ENCODE measurements at places on chromosomes 3 and 15. TPM values are rescaled to one million over a fixed set of nuclear protein-coding genes. Genes with fewer than 3 reads are reported as not detected.

DNA sequence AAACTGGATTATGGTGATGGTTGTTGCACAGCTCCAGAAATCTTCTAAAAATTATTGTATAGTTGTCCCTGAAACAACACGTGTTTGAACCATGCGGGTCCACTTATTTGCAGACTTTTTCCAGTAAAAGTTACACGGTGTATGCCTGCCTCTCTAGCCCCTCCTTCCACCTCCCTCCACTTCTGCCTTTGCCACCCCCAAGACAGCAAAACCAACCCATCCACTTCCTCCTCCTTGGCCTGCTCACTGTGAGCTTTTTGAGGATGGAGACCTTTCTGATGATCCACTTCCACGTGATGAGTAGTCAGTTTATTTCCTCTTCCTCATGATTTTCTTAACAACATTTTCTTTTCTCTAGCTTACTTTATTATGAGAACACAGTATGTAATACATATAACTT is 5.4 kb downstream of the CYFIP1 start:
- DNase-seq, result no peak

GRCh38 chr3:125200731-125201139 is 11.8 kb downstream of the SLC12A8 start:
- DNase-seq, result no peak

The INKA1 gene
- total RNA-seq, result 5.6 TPM

The MST1R gene
- 0.88 TPM for total RNA-seq

The SST gene
- total RNA-seq, result 29.2 TPM

- DNase-seq, result no peak
These were observed 91.3 kb downstream of the UACA start for GRCh38 chr15:70672081-70672480.

The LMAN1L gene
- not detected for total RNA-seq

DNA sequence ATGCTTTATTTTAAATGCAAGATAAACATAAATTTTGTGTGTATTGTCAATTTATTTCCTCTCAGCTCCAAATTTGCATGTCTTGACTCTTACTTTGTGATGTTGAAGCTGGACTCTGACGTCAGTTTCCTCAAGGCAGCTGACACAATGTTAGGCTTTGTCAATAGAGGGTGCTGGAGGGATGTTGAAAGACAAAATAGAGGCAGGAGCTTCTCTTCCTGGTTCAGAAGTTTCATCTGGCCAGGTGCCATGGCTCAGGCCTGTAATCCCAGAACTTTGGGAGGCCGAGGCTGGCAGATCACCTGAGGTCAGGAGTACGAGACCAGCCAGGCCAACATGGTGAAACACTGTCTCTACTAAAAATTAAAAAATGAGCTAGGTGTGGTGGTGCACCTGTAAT is 408.6 kb downstream of the GBE1 start:
- no peak for DNase-seq

The AMT gene
- 4.1 TPM for total RNA-seq

The RARRES1 gene
- total RNA-seq, result 10.2 TPM

GRCh38 chr3:146148468-146148931 is 12.5 kb downstream of the PLOD2 start:
- DNase-seq, result no peak

The KIF23 gene
- total RNA-seq, result 21.0 TPM

- peak; percentile 33 for DNase-seq
These were observed 69.3 kb upstream of the CGNL1 start for GRCh38 chr15:57306944-57307411.

The AEN gene
- total RNA-seq, result 7.0 TPM

- DNase-seq, result no peak
These were observed 62.7 kb downstream of the GLDN start for GRCh38 chr15:51403946-51404695.

The FYCO1 gene
- total RNA-seq, result 8.9 TPM

- DNase-seq, result no peak
These were observed 364.0 kb upstream of the IL12A start for GRCh38 chr3:159624616-159625015.

DNA sequence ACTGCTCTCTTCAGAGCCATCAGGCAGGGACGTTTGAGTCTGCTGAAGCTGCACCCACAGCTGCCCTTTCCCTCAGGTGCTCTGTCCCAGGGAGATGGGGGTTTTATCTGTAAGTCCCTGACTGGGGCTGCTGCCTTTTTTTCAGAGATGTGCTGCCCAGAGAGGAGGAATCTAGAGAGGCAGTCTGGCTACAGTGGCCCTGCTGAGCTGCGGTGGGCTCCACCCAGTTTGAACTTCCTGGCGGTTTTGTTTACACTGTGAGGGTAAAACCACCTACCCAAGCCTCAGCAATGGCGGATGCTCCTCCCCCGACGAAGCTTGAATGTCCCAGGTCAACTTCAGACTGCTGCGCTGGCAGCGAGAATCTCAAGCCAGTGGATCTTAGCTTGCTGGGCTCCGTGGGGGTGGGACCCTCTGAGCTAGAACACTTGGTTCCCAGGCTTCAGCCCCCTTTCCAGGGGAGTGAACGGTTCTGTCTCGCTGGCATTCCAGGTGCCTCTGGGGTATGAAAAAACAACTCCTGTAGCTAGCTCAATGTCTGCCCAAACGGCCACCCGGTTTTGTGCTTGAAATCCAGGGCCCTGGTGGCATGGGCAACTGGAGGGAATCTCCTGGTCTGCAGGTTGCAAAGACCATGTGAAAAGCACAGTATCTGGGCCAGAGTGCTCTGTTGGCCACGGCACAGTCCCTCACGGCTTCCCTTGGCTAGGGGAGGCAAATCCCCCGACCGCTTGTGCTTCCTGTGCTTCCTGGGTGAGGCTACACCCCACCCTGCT is 21.1 kb upstream of the ST6GAL1 start:
- DNase-seq, result no peak

The RAF1 gene
- total RNA-seq, result 113 TPM

DNA sequence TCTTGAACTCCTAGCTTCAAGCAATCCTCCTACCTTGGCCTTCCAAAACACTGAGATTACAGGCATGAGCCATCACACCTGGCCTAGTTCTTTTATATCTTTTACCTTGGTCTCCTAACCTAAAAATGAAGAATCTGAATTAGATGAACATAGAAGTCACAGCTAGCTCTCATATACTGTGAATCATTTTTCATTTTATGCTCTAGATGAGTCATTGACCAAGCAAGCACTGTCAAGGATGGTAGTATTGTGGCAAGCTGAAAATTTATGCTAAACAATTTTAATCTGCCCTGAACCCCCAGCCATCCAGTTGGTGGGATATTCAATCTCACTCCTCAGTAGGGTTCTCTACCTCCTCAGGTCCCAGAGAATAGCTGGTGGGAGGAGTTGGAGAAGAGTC is 48.3 kb upstream of the DNAJC13 start:
- no peak for DNase-seq

GRCh38 chr3:121883507-121883906 is 10.7 kb upstream of the SLC15A2 start:
- DNase-seq, result no peak

GRCh38 chr3:179304605-179305004 is 18.2 kb upstream of the ZNF639 start:
- DNase-seq, result no peak

DNA sequence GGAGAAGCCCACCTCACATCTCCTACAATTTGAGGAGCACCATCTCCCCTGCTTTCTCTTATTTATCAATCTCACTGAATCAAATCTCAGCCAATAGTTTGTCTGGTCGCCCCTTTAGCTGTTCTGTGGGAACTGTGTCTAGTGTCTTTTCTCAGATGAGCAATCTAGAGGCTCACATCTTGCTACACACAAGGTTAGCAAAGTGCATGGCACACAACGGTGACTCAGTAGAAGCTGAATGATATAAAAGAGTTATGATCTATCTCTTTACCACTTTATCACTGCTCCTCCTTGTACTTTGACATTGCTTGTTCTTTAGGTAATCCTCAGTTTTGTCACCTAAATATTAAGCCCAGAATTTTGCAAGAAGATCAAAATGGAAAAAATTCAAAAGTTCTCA is 16.8 kb upstream of the COLQ start:
- DNase-seq, result no peak

DNA sequence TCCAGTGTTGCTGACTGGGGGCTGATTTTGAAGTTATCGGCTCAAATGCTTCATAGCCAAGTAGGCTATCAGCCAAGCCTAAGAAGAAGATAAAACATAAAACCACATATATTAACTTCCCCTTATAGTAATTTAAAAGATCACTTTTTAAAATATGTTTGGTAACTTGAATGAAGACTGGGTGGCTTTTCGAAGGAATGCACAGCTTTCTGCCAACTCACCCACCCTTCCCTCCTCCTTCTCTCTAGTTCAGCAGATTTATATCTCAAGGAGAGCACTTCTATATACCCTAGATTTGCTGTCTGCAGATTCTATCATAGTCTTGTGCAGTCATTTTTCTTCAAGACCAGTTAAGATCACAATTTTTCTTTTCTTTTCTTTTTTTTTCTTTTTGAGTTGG is 189.4 kb upstream of the CHRM5 start:
- DNase-seq, result no peak

The ADPRH gene
- 2.5 TPM for total RNA-seq

GRCh38 chr3:177135841-177136492 is 61.3 kb downstream of the TBL1XR1 start:
- no peak for DNase-seq

The FSD2 gene
- total RNA-seq, result 0.06 TPM

GRCh38 chr15:39777496-39777895 is 5.1 kb downstream of the FSIP1 start:
- DNase-seq, result no peak

The WDR49 gene
- 47.2 TPM for total RNA-seq

- peak; percentile 31 for DNase-seq
These were observed 275.3 kb downstream of the UACA start for GRCh38 chr15:70488002-70488605.

The ILDR1 gene
- total RNA-seq, result 0.11 TPM

DNA sequence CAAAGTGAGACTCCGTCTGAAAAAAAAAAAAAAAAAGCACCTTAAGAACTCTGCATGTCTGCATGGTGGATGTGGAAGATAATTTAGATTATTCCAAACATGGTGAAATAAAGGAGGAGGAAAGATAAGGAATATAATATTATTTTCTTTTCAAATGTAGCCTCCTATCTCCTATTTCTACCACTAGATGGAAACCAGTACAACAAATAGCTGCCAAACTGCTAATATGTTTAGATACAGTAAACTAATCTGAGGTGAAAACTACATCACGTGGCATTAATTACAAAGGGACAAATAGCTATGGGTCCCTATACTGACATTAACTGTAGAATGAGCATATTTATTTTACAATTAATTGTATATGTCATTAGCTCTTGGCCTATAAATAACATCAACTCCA is 197.8 kb downstream of the TBC1D5 start:
- no peak for DNase-seq

DNA sequence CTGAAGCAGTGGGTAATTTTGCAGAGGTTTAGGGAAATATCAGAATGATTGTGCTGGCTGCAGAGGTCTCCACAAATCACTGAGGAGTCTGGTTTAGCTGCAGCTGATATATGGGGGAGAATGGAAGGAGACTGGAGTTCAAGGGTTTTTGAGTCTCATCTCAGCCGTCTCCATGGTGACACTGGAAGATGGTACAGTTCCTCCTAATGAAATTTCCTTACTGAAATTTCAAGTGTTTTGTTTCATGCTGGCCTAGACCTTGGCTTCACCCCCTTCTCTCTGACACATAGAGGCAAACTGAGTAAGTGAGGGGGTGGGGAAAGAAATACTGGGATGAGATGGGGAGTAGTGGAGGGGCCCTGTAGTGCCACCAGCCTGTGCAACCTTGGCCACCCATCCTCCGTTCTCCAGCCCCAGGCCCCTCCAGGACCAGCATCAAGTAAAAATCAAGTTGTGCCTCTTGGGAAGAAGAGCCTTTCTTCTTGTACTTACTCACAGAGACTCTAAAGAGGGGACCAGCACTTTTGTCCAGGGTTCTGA is 17.8 kb upstream of the MORF4L1 start:
- DNase-seq, result no peak

GRCh38 chr3:156619376-156619775 is 55.0 kb upstream of the TIPARP start:
- no peak for DNase-seq

- peak; percentile 53 for DNase-seq
These were observed 10.8 kb upstream of the MFSD1 start for GRCh38 chr3:158790901-158791589.

The SKIL gene
- 58.7 TPM for total RNA-seq

The THAP10 gene
- 6.6 TPM for total RNA-seq

All from spinal cord (tissue), 10 donors.